GM03348 (cell line): ENCODE measurements at places on chromosomes 16 and 17.

DNA sequence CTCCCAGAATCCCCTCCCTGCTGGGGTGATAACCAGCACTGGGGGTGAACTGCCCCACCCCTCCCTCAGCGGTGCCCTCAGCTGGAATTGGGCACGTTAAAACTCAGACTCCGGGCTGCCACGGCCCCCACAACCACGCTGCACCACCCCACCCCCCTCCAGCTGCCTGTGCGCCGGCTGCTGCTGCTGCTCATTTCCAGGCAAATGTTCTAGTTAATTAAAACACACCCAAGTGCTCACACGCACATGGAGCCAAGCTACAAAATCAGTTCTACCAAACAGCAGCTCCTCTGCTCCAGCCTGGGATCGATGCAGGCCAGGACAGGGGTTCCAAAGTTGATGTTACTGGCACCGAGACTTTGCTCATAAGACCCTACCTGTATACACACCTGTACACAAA, 180.5 kb downstream of the ZNF423 start:
- no peak for DNase-seq

DNA sequence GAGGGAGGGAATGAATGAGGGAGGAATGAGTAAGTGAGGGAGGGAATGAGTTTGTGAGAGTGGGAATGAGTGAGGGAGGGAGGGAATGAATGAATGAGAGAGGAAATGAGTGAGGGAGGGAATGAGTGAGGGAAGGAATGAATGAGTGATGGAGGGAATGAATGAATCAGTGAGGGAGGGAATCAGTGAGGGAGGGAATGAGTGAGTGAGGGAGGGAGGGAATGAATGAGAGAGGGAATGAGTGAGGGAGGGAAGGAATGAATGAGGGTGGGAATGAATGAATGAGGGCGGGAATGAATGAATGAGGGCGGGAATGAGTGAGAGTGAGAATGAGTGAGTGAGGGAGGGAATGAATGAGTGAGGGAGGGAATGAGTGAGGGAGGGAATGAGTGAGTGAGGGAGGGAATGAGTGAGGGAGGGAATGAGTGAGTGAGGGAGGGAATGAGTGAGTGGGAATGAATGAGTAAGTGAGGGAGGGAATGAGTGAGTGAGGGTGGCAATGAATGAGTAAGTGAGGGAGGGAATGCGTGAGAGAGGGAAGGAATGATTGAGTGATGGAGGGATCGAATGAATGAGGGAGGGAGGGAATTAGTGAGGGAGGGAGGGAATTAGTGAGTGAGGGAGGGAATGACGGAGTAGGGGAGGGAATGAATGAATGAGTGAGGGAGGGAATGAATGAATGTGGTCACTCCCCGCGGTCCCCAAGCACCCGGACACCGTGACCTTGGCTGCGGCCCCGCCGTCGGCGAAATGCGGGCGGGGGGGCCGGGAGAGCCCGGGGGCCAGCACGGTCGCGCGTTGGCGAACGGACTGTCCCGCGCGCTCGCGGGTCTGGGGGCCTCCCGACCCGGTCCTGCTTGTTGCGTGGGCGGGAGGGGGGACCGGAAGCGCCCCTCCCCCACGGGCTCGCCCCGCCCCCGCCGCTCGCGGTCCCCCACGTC, 1.1 kb upstream of the UBE2I start:
- DNase-seq, result no peak

DNA sequence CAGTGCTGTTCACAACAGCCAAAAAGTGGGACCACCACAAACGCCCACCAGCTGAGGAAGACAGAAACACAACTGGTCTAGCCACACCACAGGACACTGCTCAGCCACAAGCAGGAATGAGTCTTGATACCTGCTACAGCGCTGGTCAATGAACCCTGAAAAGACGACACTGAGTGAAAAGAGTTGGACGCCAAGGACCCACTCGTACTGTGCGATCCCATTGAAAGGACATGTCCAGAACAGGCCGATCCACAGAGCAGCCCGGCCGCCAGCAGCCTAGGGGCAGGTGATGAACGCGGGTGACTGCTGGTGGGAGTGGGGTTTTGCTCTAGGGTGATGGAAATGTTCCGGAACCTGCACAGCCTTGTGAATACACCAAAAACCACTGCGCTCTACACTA, 10.6 kb upstream of the SLC38A8 start:
- DNase-seq, result no peak

DNA sequence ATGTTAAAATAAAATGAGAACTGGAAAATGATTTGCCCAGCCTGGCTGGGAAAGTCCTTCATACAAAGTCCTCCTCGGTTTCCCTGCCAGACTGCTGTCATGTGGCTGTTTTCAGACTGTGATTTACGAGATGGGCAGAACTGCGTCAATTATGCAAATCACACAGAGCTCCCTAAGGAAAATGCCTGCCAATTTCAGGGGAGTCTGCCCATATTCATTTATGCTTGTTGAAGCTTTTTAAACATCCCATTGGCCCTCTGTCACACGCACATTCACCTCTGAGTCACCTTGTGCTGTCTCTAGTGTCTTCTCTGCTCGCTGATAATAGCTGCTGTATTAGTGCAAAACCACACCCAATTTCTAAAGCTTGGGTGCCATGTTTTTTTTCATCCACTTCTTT, 81.7 kb upstream of the FAM20A start:
- no peak for DNase-seq

DNA sequence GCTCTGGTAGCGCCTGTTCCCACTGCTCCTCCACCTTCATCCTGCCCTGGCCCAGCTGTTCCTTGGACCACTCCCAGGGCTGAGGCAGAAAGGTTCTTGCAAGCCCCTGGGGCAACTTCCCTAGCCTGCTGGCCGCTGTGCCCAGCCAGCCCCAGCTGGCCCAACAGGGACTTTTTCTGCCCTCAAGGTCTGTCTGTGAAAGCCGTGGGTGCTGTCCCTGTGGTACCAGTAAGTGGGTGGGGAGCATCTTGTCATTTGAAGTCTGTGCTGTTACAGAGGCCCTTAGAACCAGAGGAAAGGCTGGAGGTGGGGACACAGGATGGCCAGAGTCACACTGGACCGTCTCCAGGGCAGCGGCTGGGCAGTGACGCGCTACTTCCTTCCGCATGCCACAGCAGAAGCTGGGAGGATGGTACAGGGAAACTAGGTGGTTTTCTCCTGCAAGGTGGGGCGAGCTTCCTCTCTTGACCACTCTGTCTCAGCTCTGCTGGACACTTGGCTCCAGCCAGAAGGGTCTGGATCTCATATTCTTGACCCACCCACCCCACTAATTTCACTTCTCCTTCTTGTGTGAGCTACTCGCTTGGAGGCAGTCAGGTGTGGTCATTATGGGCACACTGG, 87.8 kb downstream of the PLCG2 start:
- no peak for DNase-seq

DNA sequence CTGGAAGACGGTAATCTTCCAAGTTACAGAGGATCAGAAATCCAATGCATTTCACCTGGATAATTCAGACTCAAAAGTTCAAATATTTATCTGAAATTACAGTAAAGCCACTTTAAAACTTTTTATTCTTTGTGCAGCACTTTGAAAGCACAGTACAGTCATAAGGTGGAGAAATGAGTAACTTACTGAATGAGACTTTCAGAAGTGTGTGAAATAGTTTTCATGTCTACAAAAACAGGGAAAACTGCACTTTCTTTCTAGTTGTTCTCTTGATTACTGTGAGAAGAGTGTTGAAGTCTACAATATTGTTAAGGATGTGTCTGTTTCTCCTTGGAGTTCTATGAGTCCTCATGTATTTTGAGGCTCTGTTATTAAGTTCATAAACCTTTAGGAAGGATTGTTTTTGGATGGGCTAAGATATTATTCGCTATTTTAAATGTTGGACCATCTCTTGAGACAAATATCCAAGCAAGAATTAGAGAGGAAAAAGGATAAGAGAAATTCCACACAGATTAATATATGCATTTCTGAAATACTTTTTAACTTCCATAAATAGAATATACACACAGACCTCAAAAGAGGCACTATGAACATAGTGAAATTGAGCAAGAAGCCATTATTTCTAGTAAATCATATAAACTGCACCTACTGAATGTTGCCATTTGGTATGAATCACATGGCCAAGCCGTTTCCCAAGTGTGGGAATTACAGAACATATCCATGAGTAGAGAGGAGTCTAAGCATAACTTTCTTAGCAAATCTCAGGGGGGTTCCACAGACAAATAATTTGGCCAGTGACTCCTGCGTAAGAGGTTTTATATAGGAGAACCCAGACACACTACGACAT, 83.6 kb upstream of the PLEKHM1 start:
- peak; percentile 36 for DNase-seq

DNA sequence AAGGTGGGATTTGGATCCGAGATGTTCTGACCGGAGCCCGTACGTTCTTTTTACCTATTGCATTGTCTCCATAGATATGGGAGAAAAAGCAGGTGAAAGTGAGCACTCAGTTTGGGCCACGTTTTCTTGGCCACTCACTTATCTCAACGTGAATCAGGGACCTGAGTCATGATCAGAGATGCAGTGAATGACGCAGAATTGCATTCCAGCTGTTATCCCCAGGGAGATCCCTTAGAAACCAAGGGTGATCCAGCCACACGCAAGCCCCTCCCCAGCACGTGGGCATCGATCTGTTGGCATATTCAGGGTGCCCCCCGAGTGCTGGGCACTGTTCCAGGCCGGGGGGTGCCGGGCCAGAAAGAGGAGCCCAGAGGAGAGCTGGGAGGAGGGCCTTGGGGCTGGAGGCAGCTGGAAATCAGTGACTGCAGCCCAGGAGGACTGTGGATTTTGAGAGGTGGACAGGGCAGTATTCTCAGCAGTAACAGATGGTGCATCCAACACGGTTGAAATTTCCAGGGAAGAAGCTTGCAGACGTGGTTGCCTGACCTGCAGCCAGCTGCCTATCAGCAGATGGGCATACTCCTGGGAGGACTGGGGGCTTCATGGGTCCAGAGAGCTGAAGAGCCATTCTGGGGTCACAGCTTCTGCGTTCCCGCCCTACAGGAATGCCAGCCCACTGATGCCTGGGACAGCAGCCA, 87.2 kb upstream of the CACNG5 start:
- DNase-seq, result peak; percentile 74

- DNase-seq, result no peak
Measured at GRCh38 chr16:83762141-83762991, 45.4 kb upstream of the HSBP1 start.

DNA sequence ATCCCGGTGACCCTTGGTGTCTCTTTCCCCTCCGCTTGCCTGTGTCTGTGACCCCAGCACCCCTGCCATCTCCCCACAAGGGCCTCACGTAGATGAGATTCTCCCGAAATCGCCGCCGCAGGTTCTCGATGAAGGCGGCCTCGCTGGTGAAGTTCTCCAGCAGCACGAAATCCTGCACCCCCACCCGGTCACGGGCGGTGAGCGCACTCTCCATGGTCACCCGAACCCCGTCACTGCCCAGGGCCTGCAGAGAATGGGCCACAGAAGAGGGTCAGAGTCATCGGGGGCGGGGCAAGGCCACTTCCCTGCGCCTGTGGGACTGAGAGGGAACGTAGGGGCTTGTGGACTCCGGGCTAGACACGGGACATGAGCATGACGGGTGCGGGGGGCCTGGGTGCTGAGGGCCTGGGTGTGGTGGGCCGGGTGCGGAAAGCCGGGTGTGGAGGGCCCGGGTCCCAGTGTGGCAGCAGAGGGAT, 8.4 kb downstream of the MYO1C start:
- DNase-seq, result no peak

DNA sequence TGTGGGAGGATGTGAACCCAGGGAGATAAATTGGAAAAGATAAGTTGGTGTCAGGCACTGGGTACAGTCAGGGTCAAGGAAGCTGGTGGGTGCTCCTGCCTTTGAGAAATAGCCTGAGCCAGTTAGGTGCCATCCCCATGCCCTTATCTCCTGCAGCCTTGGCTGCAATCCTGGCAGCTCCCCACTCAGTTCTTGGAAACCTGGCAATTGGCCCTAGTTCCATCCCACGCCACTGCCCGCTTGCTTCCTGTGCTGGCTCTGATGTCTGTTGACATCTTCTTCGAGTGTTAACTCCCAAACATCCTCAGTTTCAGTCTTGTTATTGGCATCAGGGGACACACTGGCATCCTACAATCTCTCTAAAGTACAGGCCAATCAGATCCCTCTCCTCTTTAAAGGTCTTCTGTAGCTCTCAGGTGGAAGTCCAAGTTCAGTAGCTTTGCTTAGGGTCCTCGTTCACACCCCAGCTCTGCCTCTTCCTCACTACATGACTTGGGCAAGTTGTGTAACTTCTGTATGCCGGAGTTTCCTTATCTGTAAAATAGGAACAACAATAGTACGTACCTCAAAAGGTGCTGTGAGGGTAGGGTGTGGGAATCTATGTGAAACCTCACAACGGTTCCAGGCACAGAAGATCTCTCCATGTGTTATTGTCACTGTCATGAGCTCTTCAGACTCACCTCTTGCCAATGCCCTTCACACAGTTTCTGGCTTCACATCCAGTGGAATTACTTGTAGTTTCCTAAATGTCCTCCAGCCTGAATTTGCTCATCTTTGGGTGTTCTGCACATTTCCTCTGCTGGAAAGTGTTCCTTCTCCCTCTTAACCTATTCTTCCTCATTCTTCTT, 13.5 kb upstream of the PRKAR1A start:
- DNase-seq, result peak; percentile 11

GRCh38 chr16:66516509-66516807, 33.5 kb downstream of the TK2 start:
- no peak for DNase-seq

GRCh38 chr17:1985686-1986085, 39.4 kb downstream of the RTN4RL1 start:
- no peak for DNase-seq

DNA sequence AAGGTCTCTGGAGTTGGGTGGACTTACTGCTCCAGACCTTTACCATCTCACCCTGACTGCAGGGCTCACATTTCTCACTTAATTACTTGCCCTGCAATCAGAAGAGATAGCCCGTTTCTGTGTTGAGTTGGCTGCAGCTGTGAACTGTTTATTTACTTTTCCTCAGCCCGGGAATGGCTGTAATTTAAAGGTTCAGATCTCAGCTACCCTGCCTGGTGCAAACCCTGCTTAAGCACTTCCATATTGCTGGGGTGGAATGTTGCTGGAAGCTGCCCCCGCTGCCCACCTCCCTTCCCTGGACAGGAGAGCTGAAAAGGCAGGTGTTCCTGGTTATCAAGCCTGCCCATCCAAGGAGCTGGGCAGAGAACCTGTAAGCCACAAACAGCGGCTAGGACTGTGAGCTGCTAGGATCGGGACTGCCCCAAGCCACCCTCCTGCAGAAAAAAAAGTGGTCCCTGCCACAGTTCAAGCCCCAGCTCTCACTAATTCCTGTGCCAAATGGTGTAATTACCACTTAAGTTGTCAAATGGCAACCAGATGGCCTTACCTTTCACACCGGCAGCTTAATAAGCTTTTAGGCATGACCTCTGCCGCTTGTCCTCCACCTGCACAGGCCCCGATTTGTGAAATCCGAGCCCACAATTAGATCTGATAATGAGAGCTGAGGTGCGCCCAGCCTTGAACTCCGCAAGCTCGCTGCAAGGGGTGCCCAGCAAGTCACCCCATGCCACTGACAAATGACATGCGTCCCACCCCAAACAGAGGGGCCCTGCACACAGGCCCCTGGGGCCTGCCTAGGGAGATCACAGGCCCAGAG, 269.8 kb downstream of the C16orf95 start:
- DNase-seq, result no peak

- no peak for DNase-seq
Measured at GRCh38 chr16:80210787-80211186, 330.0 kb upstream of the DYNLRB2 start.
